Activated CD8-positive, alpha-beta memory T cell treated with anti-CD3 and anti-CD28 coated beads, Interleukin-2, amount 50 U/mL, for 48 hours (primary cell): ENCODE measurements at places on chromosomes 12 and 14.

DNA sequence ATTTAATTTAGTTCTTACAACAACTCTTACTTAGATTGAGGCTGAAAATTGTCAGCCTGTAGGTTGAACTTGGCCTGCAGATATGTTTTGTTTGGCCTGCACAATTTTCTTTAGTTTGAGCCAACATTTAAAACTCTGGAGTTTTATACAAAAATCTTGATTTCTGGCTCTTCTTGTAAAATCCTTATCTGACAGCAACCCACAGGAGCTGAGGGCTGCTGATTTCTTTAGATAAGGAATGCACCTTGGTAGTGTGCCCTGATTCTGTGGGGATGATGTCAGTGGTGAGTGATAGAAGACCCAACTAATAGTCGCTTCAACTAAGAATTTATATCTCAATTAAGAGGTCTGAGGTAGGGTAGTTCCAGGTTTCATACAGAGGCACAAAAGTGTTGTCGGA is 49.5 kb downstream of the SOCS2 start:
- no peak for DNase-seq

DNA sequence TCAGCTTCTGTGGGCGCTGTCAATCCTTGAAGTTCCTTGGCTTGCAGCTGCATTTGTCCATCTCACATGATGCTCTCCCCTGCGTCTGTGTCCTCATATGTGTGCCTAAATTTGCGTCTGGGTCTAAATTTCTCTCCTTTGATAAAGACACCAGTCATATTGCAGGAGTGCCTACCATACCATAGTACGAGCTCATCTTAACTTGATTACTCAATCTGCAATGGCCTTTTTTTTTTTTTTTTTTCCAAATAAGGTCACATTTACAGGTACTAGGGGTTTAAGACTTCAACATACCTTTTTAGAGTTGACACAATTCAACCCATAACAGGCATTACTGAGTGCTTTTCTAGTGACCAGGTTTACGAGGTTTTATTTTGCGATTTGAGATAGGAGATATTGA is 233.3 kb upstream of the TBX3 start:
- no peak for DNase-seq

DNA sequence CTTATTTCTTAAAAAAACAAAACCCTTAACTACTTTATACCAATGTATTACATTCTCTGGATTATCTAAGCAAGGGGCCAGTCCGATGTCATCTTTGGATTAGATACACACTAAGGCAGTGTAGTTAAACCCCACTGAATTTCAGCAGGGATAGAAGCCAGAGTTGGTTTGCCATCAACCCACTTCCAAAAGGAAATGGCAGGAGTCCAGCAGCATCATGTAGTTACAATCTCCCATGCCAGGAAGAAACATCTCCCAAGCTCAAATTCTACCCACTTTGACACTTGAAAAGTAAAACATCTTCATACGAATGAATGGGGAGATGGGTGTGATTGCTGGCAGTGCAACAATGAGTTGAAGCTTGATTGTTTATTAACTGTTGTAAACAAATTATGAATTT is 203.5 kb upstream of the PLXNC1 start:
- no peak for DNase-seq

DNA sequence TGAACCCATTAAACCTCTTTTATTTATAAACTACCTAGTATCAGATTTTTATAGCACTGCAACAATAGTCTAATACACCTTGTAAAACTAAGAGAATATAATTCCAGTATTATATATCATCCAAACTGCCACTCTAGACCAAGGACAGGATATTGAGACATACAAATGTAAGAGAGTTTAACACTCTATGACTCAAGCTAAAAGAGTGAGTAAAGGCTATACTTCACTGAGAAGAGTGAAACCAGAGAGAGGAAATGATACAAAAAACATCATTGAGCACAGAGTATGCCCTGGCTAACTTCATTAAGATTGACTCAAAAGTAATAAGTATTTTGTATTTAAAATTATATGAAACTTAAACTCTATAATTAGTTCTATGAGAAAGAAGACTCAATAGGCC is 1951.9 kb upstream of the SEL1L start:
- DNase-seq, result no peak

GRCh38 chr14:96851694-96852381 is 54.7 kb downstream of the VRK1 start:
- DNase-seq, result no peak

DNA sequence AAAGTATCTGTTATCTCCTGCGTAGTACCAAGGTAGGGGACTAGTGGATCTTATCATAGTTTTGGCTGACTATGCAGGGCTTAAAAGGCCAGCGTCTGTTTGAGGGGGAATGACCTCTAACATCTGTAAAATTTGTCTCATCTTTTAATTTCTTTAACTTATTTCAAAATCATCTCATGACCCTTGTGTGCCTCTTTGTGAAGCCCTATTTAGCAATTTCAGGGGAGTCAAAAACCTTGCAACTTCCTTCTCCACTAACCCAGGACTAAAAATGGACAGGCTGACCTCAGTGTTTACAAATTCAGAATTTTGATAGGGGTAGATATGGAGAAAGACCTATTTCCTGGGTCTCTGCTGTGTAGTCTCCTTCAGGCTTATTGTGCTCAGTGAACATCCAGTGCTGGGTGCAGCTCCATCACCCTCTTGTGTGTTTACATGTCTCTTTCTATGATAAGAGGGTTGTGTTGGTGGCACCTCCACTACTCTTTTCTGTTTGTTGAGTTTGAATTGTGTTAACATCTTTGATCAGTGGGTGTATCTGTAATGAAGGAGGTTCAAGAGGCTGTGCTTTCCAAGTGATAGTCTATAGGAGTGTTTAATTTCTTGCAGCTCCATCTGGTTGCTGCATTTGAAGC is 14.3 kb downstream of the NECAP1 start:
- DNase-seq, result no peak
